ENCODE measurements at places on chromosomes 13 and 19.

GRCh38 chr13:103004661-103005345 is 61.4 kb downstream of the SLC10A2 start:
- no peaks in the 10 kb centered on the region for H3K36me3 ChIP-seq
- DNase-seq: no peak
- no peaks in the 10 kb centered on the region for H3K27me3 ChIP-seq
- no peaks in the 10 kb centered on the region for H3K4me1 ChIP-seq
- H3K27ac ChIP-seq: no peak overlapping the region

- H3K27me3 ChIP-seq: no peaks in the 10 kb centered on the region
- DNase-seq: no peak
- no peak overlapping the region for H3K27ac ChIP-seq
- H3K36me3 ChIP-seq: peaks cover 69% of the 10 kb centered on the region
Measured at GRCh38 chr19:30029721-30030510, 87.9 kb downstream of the URI1 start.

- no peaks in the 10 kb centered on the region for H3K36me3 ChIP-seq
- H3K4me3 ChIP-seq: no peak overlapping the region
- peaks cover 30% of the 10 kb centered on the region for H3K4me1 ChIP-seq
- no peaks in the 10 kb centered on the region for H3K27me3 ChIP-seq
Measured at GRCh38 chr19:3821857-3822364, 35.7 kb upstream of the MATK start.

DNA sequence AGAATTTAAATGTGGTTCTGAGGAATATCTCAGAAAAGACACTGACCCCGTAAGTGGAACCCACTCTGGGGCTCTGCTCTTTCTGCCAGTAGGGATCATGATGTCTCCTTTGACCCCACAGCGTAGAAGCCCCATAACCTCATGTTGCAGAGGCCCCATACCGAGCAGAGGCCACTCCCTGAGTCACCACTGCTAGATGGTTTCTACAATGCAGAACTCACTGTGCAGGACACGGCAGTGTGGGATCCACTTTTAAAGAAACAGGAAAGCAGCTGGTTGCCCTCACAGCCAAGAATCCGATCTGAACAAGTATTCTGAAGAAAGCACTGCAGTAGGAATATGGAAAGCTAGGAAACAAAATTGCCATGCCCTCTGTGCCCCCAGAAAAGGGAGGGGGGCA is 4.2 kb downstream of the SLC7A1 start:
- peaks cover 75% of the 10 kb centered on the region for H3K4me1 ChIP-seq
- no peak overlapping the region for H3K4me3 ChIP-seq
- H3K27ac ChIP-seq: peak overlapping the region; percentile 13
- peaks cover 49% of the 10 kb centered on the region for H3K36me3 ChIP-seq

GRCh38 chr13:99375738-99376080 is 68.5 kb upstream of the GPR183 start:
- H3K4me1 ChIP-seq: peaks cover 80% of the 10 kb centered on the region
- peaks cover 39% of the 10 kb centered on the region for H3K36me3 ChIP-seq
- no peak overlapping the region for H3K27ac ChIP-seq
- no peak overlapping the region for H3K4me3 ChIP-seq
- H3K27me3 ChIP-seq: no peaks in the 10 kb centered on the region
